ENCODE measurements at places on chromosomes 1 and 21.

- DNase-seq: no peak
These were observed 22.7 kb upstream of the RGS8 start for GRCh38 chr1:182707122-182707521.

DNA sequence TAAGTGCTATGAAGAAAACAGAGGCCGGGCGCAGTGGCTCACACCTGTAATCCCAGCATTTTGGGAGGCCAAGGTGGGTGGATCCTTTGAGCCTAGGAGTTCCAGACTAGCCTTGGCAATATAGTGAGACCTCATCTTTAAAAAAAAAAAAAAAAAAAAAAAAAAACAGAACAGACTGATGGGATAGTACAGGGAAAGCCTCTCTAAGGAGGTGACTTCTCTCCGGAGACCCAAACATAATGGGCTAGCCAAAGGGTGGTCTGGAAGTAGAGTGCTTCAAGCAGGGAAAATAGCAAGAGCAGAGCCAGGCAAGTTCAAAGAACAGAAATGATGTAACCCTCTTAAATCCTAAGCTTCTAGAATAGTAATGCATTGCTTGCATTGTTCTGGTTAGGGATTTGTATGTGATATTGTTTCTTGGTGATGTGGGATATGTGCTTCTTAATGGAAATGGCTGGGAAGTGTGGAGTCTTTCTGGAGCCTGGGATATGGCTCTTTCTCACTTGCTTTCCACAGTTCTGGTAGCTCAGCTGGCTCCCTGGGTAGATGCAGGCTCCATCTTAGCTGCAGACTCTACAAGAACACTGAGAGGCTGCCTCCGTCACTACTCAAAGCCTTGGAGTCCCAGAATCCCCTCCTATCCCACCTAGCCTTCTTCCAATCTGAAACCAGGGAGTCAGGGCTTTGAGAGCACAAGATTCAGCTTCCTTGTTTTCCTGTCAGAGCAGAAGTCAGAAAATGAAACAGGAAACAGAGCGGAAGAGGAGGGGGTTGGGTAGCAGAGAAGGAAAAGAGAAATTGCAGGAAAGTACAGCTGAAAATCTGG, 1.9 kb upstream of the PIGV start:
- DNase-seq: no peak

DNA sequence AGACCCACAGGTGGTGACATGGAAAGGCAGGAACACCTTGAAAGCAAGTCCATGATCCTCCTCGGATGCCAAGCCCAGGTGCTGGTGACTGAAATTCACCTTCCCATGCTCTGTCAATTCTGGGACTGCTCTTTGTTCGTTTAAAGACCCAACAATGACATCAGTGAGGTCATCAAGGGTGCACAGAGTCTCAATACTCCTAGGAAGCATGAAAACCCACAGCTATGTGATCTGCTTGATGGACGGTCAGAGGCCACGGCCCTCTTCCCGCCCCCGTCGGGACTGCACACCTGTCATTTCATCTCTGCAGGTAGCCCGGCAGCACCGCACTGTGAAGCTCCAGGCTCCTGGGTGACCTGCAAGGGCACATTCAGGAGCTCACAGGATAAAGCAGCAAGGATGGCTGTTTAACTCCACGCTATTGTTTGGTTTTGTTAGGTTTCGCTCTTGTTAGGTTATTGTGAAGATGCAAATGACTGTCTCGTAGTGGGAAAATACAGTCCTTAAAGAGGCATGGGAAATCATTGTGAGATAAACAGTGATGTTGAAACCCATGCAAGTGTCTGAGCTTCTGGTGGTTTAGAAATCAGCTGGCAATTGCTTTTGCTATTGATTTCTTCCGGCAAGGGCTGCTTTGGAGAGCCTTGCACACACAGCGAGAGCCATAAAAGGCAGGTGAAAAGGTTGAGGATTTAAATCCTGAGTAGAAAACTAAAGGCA, 124.8 kb upstream of the AJAP1 start:
- no peak for DNase-seq

GRCh38 chr1:62368989-62369388, 49.8 kb upstream of the KANK4 start:
- no peak for DNase-seq

DNA sequence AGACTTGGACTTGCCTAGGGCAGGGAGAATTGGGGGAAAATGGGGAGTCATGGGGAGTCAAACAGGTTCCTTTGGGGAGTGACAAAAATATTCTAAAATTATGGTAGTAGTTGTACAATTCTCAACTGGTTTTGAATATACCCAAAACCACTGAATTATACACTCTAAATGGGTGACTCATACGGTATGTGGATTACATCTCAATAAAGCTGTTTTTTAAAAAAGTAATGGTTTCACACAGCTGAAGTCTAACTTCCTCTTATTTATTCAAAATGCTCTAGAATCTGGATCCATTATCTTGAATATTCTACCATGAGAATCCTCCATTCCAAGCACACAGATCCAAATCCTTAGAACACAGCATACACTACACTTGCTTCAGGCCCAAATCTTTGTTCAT, 11.1 kb downstream of the EIF4G3 start:
- DNase-seq: no peak

DNA sequence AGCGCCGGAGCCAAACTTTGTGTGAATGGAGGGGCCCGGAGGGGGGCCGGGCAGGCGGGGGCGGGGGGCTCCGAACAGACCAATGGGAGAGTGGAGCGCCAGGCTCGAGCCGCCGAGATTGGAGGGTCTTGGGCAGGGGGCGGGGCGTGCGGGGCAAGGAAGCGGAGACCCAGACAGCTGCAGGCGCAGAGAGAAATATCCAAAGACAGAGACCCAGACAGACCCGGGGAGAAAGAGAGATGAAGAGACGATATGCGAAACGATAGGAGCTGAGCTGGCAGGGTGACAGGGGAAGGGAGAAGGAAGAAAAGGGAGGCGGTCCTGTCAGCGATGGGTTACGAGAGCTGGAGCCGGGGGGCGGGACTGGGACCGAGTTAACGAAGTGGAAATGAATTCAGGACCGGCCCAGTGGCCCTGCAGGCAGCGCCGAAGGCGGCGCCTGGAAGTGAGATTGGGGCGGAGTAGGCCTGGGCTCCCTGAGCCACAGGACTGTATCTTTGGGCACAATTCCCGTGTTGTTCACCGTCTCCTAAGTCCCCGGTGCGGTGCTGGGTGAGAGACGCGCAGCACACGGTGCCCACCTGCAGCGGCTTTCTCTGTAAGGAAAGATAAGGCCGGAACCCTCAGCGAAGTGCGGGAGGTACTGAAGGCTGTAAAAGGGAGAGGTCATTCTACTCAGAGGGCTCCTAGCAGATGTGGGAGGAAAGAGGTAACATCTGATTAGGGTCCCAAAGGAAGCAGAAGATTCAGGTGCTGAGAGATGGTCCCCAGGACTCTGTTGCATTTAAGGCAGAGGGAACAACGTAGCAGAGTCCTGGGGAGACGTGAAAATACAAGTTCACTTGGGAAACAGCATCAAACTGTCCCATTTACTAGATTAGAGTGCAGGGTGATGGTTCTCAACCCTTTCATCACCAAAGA, 543 bp upstream of the KCNJ10 start:
- peak; percentile 46 for DNase-seq

DNA sequence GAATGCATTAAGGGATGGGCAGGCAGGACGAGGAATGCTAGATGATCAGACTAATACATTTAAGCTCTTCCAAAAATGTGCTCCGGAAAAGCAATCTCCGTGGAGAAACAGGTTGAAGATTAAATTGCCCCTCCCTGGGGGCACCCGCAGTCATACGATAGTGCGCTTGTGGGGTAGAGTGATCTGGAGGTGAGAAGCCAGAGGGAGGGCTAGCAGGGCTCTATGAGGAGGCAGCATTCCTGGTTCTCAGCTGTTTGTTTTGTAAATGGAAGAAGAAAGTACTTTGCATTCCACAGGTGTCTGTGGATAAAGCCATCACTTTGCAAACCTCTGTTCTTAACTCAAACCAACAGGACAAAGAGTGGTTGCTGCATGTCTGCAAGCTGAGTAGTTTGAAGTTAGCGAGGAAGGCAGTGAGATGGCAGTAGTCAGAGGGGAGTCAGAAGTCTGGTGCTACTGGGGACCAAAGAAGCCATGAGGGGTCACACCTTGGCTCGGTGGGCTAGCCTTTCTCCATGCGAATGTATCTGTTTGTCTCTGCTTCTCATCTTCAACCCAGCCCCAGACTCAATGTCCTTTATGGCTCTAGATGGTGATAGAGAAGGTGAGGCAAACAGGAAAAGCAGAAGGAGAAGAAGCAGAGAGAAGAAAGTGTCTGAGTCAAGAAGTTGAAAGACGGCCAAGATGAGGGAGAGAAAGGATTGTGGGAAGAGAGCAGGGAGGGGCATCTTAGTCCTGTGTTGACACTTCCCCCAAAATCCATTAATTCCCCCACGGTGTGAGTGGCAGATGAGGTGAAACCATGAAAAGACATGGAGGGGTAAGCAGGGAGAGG, 65.2 kb upstream of the GJA8 start:
- DNase-seq: no peak

DNA sequence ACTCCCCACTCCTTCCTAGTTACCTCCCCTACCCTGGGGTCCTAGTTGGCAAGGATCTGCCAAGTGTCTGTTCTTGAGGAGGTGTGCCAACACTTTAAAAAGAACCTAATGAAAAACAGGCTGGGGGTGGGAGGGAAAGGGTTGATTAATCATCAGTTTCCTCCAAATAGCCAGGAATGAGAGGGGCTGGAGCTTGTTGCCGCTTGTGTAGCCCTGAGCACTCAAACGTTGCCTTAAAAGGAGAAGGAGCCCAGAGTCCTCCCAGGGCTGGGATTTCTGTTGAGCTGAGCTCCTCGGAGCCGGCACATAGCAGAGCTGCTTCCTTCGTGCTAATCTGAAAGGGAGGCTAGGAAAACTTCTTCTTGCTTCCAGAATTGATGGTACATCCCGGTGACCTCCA, 15.9 kb downstream of the SHISA4 start:
- no peak for DNase-seq

GRCh38 chr1:19072285-19072981, 116.0 kb upstream of the IFFO2 start:
- DNase-seq: no peak

DNA sequence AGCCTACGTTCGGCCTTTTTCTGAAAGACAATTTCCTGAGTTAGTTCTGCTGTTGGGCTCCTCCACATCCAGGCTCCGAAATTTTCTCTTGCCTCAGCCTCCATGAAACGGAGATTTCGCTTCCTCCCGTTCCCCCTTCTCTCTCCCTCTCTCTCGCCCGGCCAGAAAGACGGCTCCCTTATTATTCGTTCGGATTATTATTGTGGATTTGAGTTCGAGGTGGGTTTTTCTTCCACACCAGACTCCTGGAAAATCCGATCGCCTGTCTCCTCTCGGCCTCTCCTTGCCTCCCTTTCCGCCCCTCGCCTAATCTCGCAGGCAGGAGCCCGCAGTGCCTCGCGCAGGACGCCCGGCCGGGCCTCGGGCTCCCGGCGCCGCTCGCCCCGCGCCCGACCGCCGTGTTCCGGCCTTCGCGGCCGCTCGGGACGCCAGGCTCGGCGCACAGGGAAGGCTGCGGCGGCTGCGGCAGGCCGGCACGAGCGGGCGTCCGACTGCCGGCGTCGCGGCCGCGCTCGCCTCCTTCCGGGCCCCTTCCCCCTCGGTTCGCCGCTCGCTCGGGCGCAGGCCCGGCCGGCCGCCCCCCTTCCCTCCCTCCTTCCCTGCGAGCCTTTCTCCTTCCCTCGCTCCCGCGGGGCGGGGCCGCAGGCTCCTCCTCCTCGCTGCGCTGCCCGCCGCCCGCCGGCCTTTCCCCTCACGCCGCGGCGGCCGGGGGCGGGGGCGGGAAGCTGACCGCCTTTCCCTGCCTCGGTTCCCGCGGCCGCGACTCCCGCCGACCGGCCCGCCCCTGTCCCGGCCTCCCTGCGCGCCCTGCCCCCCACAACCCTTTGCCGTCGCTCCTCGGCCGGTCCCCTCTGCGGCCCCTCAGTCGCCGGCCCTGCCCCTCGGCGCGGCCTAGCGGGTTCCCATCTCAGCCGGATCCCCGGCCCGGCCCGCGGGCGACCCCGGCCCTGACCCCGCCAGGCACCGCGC, at the start of gene ARHGEF11:
Gene ARHGEF11 (minus strand): TSS at position 493 of the 969 bp plus-strand sequence. CDS start 1,412 bp downstream, outside the sequence.
- peak; percentile 11 for DNase-seq

DNA sequence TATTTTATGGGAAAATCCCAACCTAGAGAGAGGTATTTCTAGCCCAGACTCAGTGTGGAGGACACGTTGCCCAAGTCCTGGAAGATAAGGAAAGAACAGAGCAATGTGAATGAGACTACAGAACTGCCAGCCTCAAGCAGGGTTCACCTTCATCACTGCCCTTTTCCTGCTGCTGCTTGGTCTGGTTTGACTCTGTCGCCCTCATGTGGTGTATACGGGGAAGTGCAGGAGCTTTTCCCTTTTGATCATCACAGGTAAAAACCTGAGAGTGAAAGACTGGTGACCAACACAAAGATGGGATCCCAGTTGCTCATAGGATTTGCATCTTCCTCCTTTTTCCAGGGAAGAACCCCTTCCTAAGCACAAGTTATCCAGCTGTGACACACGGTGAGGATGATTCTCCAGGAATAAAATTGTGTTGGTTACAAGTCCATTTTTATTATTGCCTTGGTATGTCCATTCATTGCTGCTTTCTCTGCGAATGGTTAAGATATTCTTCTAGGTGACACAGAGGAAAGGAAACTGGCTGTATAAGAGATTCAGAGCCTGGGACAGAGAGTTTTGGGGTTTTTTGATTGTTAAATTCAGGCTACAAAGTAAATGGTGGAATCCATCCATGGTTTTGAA, 89.5 kb upstream of the CD53 start:
- peak; percentile 51 for DNase-seq
